Memory B cell (primary cell): ENCODE measurements at places on chromosomes 11 and 22.

- DNase-seq = no peak
Observed at GRCh38 chr11:86627776-86628455, 44.5 kb downstream of the ME3 start.

DNA sequence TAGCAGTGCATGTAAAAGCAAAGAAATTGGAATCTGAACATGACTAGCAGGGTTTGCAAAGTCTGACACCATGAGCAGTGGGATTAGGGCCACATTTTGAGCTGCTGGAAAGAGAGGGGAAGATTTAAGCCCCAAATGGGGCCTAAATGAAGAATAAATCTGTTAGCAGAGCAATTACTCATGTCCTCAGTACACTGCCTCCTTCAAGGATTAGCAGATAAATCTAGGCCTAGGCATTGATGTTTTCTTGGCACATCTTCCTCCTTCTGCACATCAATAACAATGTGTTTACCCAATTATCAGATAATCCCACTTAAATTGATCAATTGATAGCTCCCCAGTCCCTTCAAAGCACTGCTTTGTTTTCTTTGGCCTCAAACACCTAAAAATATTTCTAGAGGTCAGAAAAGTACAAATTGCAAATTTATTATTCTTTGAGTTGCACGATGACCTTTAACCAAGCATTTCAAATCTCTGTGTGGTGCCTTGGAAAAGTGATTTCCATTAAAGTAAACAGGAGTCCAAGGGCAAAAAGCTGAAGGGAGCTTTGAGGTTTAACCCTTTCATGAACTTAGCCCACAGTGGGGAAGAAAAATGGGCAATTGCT is 514.7 kb upstream of the CHORDC1 start:
- no peak for DNase-seq

DNA sequence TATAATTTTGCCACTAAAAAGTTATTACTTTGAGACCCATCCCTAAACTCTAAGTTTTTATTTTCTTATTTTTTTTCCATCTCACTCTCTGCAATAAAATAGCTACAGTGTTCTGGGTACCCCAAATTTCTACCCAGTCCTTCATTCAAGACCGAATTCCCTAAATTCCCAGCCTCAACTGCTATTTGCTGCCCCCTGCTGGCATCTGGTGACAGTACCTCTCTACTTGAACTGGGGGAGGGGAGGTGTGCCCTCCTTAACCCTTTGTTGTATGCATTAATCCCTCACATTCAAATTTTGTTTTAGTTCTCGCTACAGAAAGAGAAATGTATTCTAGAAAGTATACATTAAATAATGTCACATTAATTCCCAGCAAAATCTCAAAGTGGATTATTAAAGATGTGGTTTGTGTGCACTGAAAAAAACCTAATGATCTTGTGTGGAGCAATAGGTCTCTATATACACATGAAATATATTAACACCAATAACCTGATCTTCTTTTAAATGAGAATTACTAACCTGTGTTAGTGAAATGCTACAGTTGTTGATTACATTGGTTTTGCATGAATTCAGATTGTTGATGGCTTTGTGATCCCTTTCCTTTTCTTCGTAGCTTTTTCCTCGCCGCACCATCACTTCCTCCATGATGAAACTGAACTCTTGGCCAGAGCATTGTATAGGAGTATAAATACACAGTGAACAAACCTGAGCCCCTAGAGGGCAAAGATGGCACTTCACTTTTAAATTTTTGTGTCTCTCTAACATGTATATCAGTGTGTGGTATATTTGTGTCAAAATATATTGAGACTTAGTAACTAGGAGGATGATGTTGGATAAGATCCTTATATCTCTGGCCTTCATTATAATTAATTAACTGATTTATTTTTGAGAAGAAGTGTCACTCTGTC is 590.0 kb downstream of the METTL15 start:
- DNase-seq = no peak

DNA sequence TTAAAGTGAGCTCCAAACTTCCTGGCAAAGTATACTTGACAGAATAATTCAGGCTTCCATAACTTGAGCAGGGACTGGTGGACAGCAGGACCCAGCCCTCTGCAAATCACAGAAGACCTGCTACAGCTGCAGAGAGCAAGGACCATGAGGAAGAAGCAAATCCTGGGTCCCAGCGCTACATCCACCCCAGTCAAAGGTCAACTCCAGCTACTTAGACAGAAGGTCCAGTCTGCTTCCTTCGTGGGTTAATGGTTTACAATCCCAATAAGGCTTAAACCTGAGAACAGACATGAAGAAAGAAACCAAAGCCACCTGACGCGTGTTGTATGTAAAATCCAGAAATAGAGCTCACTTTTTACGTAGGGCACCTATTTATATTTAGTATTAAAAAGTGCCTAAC is 57.7 kb downstream of the SHANK2 start:
- DNase-seq = no peak

GRCh38 chr22:48947636-48948035 is 880.0 kb downstream of the BRD1 start:
- peak; percentile 5 for DNase-seq

DNA sequence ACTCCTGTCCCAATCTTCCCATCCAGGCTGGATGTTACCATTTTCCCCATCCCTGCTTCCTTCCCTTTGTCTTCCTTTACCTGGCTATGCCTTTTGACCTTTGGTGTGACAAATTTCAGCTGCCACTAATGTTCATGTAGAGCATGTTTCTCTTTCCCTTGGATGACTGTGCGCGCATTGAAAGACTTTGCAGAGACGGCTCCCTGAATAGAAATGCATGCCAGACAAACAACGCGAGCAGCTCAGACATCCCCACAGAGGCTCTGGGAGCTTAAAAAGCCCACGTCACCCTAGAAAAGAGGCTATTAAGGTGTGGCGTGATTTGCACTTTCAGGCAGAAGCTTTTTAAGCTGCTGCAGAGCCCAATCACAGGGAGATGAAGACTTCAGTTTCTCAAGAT is 202.0 kb downstream of the NTM start:
- DNase-seq = no peak

GRCh38 chr11:102177974-102178631 is 67.9 kb downstream of the YAP1 start:
- DNase-seq = no peak

GRCh38 chr11:111301004-111301841 is 2.9 kb downstream of the POU2AF3 start:
- no peak for DNase-seq

- DNase-seq = peak; percentile 31
Observed at GRCh38 chr22:38843201-38843656, 599 bp downstream of the NPTXR start.
